ENCODE measurements at places on chromosomes 12 and 14. TPM values are rescaled to one million over a fixed set of nuclear protein-coding genes. Genes with fewer than 3 reads are reported as not detected.

DNA sequence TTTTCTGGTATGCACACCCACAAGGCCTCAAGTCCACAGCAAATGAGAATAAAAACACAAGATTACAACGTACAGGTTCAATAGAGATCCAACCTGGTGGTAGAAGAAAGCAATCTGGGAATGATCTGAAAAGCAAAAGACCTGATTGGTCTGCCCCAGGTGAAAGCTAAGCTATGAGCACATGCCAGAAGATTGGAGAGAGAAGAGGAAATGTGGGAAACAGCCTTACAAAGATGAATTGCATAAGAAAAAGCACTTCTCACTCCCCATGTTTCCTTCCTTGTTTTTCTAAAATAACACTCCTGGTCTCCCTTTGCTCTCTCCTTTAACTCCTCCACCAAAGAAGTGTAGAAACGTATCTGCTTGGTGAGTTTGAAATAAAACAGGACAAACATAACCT, 77.3 kb upstream of the ANO6 start:
- no peaks in the 10 kb centered on the region for H3K4me1 ChIP-seq
- no peaks in the 10 kb centered on the region for H3K27me3 ChIP-seq
- no peak for DNase-seq

- no peaks in the 10 kb centered on the region for H3K4me1 ChIP-seq
- no peaks in the 10 kb centered on the region for H3K36me3 ChIP-seq
- no peak for DNase-seq
- no peak overlapping the region for H3K27ac ChIP-seq
- H3K27me3 ChIP-seq = no peaks in the 10 kb centered on the region
These were observed 37.8 kb downstream of the SRRM4 start for GRCh38 chr12:119019166-119019565.

DNA sequence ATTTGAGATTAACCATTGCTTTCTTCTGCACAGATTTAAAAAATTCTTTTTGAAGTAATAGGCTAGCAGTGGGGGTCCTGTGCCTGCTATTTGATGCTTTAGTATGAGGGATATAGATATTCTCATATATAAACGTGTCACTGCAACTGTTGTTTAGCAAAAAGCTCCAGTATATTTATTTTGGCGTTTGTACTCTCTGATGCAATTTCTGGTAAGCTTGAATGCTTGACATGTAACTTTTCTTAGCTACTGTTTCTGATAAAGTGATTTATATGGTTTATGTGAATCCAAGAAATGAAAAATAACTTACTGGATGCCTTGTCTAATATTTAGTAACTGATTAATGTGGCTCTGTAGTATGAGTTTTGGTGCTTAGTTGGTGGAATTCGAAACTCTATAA, 77.1 kb downstream of the TTLL5 start:
- H3K4me3 ChIP-seq = no peak overlapping the region
- H3K4me1 ChIP-seq = no peaks in the 10 kb centered on the region
- no peak for DNase-seq
- H3K36me3 ChIP-seq = no peaks in the 10 kb centered on the region
- no peak overlapping the region for H3K27ac ChIP-seq

DNA sequence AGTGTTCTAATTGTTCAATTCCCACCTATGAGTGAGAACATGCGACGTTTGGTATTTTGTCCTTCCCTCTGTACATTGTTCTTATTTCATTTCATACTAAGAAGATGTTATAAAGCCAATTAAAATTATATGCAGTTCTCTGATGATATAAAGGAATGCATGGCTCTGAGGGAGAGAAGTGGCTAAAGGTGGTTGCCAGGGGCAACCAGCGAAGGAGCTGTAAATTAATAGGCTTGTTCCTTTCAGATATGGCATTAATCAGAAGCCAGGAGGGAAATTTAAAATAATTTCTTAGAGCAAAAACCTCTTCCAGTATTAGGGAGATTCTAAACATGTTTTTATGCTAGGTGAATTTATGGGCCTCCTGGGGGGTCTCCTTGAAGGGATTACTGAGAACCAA, 227.8 kb downstream of the TMEM117 start:
- no peak for DNase-seq
- no peaks in the 10 kb centered on the region for H3K27me3 ChIP-seq
- no peaks in the 10 kb centered on the region for H3K4me1 ChIP-seq
- H3K27ac ChIP-seq = no peak overlapping the region

GRCh38 chr14:55580470-55581341, 699 bp downstream of the KTN1 start:
- H3K4me3 ChIP-seq = peak overlapping the region; percentile 77
- peaks cover 7% of the 10 kb centered on the region for H3K4me1 ChIP-seq
- DNase-seq = no peak
- peak overlapping the region; percentile 79 for H3K27ac ChIP-seq
- no peaks in the 10 kb centered on the region for H3K27me3 ChIP-seq

DNA sequence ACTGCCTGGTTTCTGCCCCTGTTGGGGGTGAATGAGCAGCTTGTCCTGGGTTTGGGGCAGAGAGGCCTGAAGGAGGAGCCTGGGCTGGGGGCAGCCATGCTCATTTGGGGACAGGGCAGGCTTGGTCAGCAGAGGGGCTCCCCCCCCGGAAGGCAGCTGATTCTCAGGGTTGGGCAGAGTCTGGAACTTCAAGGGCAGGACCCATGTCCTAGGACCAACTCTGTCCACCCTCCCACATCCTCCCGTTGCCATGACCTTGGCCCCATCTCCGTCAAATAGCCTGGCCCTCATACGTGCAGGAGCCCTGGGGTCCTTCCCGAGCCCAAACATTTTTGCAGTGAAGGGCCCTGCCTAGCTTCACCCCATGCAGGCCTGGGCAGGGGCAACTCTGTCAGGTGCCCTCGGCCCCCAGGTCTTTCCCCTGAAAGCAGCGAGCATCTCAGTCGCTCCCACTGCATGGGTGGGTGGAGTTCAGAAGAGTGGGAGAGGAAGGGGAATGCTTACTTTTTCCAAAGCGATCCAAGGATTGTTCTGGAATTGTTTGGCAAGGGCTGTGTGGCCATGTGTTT, 32.6 kb downstream of the TNFAIP2 start:
- H3K36me3 ChIP-seq = no peaks in the 10 kb centered on the region
- no peak overlapping the region for H3K4me3 ChIP-seq
- peaks cover 2% of the 10 kb centered on the region for H3K4me1 ChIP-seq
- H3K27me3 ChIP-seq = peaks cover 4% of the 10 kb centered on the region

GRCh38 chr14:61179061-61179690, 102.0 kb downstream of the TMEM30B start:
- no peak overlapping the region for H3K4me3 ChIP-seq
- no peaks in the 10 kb centered on the region for H3K27me3 ChIP-seq
- H3K36me3 ChIP-seq = no peaks in the 10 kb centered on the region
- peaks cover 36% of the 10 kb centered on the region for H3K4me1 ChIP-seq
- peak; percentile 73 for DNase-seq

GRCh38 chr12:44929236-44929885, 53.2 kb upstream of the NELL2 start:
- H3K36me3 ChIP-seq = no peaks in the 10 kb centered on the region
- H3K4me3 ChIP-seq = no peak overlapping the region
- no peak overlapping the region for H3K27ac ChIP-seq
- no peaks in the 10 kb centered on the region for H3K4me1 ChIP-seq
- DNase-seq = no peak

DNA sequence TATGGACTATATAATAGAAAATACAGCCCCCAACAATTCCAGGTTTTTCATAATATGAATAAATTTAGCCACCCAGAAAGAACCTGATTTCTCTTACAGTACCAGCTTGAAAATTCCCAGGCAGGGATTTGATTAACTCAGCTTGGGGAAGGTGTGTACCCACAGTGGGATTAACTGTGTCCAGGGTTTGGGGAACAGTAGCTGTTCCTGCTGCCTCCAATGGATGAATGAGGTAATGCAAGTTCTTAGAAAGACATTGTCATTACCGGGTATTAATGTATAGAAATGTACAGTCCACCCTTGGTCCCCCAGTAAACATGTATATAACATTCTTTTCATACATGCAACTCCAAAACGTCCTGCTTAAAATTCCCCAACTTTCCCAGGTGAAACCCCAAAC, 115.6 kb downstream of the LRIG3 start:
- no peak overlapping the region for H3K4me3 ChIP-seq
- H3K4me1 ChIP-seq = peaks cover 2% of the 10 kb centered on the region
- no peak for DNase-seq

- no peaks in the 10 kb centered on the region for H3K36me3 ChIP-seq
- no peak overlapping the region for H3K27ac ChIP-seq
- H3K27me3 ChIP-seq = no peaks in the 10 kb centered on the region
- no peak overlapping the region for H3K4me3 ChIP-seq
These were observed 303.8 kb downstream of the TMEM121 start for GRCh38 chr14:105830171-105830570.

DNA sequence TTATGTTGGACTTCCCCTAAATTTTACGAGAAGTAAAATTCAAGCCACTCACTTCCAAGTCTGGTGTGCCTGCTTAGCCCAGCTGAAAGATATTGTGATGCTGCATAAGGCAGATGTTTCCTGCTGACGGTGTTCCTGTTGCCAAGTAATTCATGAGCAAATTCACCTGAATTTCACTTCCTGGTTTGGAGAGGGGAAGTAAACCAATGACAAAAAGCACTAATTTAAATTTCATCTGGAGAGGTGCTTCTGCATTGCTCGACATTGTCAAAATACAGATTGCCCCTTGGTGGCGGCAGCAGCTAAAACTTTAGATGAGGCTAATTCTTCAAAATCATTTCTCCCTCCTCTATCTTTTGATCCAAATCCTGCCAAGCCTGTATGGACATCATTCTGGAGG, 281.1 kb downstream of the AACS start:
- no peaks in the 10 kb centered on the region for H3K36me3 ChIP-seq
- DNase-seq = no peak
- no peak overlapping the region for H3K4me3 ChIP-seq
- H3K27me3 ChIP-seq = no peaks in the 10 kb centered on the region

- H3K27ac ChIP-seq = no peak overlapping the region
- peaks cover 2% of the 10 kb centered on the region for H3K36me3 ChIP-seq
- no peak for DNase-seq
- H3K4me1 ChIP-seq = peaks cover 3% of the 10 kb centered on the region
These were observed 10.2 kb downstream of the ABCB9 start for GRCh38 chr12:122956035-122956434.

DNA sequence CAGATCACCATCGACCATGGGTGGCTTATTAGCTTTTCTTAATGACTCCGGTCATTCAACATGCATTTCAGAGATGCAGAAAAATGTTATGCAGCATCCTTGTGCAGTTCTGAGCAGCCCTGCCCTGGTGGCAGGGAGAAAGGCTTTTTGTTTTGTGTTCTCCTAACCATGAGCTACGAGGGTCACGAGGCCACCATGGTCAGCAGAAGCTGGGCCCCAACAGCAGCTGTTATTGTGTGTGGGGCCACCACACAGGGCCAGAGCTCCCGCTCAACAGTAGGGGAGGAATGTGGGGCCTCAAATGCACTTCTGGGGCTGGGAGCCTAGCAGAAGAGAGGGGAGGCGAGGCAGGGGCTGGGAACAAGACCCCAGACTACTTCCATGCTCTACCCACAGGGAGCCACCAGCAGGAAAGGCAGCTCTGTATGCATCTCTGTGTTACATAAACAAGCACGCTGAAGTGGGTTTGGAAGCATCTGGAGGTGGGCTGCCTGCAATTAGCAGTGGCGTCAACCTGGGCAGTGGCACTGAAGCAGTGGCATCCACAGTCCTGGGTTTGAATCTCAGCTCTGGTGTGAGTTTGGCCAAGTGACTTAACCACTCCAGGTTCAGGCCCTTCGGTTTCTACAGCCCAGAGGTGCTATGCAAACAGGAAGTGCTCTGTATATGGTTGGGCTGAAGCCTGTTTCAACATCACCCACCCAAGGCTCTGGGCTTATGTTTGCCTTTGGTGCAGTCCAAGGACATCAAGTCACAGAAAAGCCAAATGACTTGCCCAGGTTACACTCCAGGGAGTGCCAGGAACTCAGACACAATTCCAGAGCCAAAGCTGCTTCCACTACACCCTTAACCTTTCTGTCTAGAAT, 16.3 kb downstream of the GLTP start:
- peak; percentile 50 for DNase-seq
- H3K4me3 ChIP-seq = no peak overlapping the region
- no peak overlapping the region for H3K27ac ChIP-seq
- H3K4me1 ChIP-seq = peaks cover 4% of the 10 kb centered on the region
- no peaks in the 10 kb centered on the region for H3K36me3 ChIP-seq
- no peaks in the 10 kb centered on the region for H3K27me3 ChIP-seq

- no peaks in the 10 kb centered on the region for H3K27me3 ChIP-seq
- H3K4me1 ChIP-seq = no peaks in the 10 kb centered on the region
- H3K36me3 ChIP-seq = no peaks in the 10 kb centered on the region
- H3K27ac ChIP-seq = no peak overlapping the region
- H3K4me3 ChIP-seq = no peak overlapping the region
These were observed 92.3 kb upstream of the BTG1 start for GRCh38 chr12:92237762-92238523.

DNA sequence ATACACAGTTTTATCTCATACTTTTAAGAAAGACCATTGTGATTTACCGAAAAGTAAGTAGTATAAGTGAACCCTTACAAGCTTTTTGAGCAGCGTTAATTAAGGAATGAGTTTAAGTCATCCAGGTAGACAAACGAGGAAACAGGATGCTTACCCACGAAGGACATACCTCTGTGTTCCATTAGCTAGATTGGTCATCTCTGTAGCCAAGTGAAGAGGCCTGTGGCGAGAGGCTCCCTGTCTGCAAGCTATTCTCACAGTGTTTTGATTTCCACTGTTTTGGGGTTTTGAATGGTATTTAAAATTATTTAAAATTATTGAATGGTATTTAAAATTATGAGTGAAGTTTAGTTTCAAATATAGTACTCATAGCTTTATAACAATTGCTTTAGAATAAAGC, 342.1 kb upstream of the RGS6 start:
- H3K27ac ChIP-seq = no peak overlapping the region
- no peak overlapping the region for H3K4me3 ChIP-seq
- H3K27me3 ChIP-seq = no peaks in the 10 kb centered on the region
- peaks cover 9% of the 10 kb centered on the region for H3K4me1 ChIP-seq
- no peaks in the 10 kb centered on the region for H3K36me3 ChIP-seq
- DNase-seq = no peak

DNA sequence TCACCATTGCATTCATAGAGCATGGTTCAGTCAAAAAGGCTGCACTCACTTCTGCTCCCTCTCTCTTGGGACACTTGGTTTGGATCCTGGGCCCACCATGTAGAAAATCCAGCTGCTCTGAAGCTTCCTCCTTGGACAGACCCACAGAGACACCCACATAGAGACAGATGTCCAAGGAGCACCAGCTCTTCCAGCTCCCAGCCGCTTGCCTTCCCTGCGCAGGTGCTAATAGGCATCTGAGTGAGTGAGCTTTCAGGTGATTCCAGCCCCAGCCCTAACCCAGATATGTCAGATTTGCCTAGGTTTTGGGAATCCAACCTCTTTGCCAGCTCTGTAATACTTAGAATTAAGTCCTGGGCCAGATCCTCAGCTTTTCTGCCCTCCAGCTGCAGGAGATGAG, 38.6 kb downstream of the DLK1 start:
- H3K4me3 ChIP-seq = no peak overlapping the region
- no peaks in the 10 kb centered on the region for H3K27me3 ChIP-seq
- no peaks in the 10 kb centered on the region for H3K36me3 ChIP-seq
- no peak for DNase-seq

The ADIPOR2 gene
- total RNA-seq = 46.1 TPM

The LRRIQ1 gene
- under 0.01 TPM for total RNA-seq

The TAMALIN gene
- total RNA-seq = 12.1 TPM

The GZMB gene
- not detected for total RNA-seq

The RPS6KA5 gene
- 2.0 TPM for total RNA-seq

The CLEC14A gene
- 2.6 TPM for total RNA-seq

The CPNE6 gene
- not detected for total RNA-seq

The IL22 gene
- total RNA-seq = not detected

The MAP1LC3B2 gene
- 1.2 TPM for total RNA-seq

The MGST1 gene
- 78.6 TPM for total RNA-seq

The LHX5 gene
- not detected for total RNA-seq
